ENCODE measurements at places on chromosomes 16 and 17. TPM values are rescaled to one million over a fixed set of nuclear protein-coding genes. Genes with fewer than 3 reads are reported as not detected.

Gene CD300LG
- total RNA-seq = not detected

Gene RAB34
- total RNA-seq = 176 TPM

Gene SLC9A5
- total RNA-seq = 3.6 TPM

Gene MPHOSPH6
- 20.9 TPM for total RNA-seq

Gene ZNF469
- 5.3 TPM for total RNA-seq

Gene C17orf78
- total RNA-seq = not detected

Gene MRPL12
- 6.2 TPM for total RNA-seq

Gene HEATR3
- total RNA-seq = 19.5 TPM

Gene SLC47A1
- 1.1 TPM for total RNA-seq

Gene RAMP2
- total RNA-seq = not detected

Gene LMF1
- total RNA-seq = 25.3 TPM

Gene KRT32
- not detected for total RNA-seq

Gene CCL22
- total RNA-seq = not detected

Gene SERPINF2
- not detected for total RNA-seq

Gene CLEC3A
- not detected for total RNA-seq

Gene EVI2A
- 191 TPM for total RNA-seq

All from osteoblast (primary cell).